ENCODE measurements at places on chromosomes 6 and 20. TPM values are rescaled to one million over a fixed set of nuclear protein-coding genes. Genes with fewer than 3 reads are reported as not detected.

- H3K36me3 ChIP-seq = no peaks in the 10 kb centered on the region
- H3K4me3 ChIP-seq = no peak overlapping the region
- DNase-seq = no peak
- no peak overlapping the region for H3K27ac ChIP-seq
- H3K4me1 ChIP-seq = no peaks in the 10 kb centered on the region
Measured at GRCh38 chr20:25160467-25160866, 35.0 kb upstream of the ENTPD6 start.

- peaks cover 5% of the 10 kb centered on the region for H3K27me3 ChIP-seq
- H3K4me3 ChIP-seq = no peak overlapping the region
- H3K27ac ChIP-seq = no peak overlapping the region
- H3K36me3 ChIP-seq = no peaks in the 10 kb centered on the region
- no peak for DNase-seq
Measured at GRCh38 chr20:48912065-48912464, 9.4 kb upstream of the ARFGEF2 start.

GRCh38 chr20:44187054-44187771, at the start of gene JPH2:
Gene JPH2 (minus strand): TSS chr20:44187188. CDS start chr20:44186705, 483 bp downstream.
- peaks cover 14% of the 10 kb centered on the region for H3K4me1 ChIP-seq
- H3K36me3 ChIP-seq = no peaks in the 10 kb centered on the region
- no peaks in the 10 kb centered on the region for H3K27me3 ChIP-seq
- peak within 1 kb of the TSS; percentile 42 for H3K4me3 ChIP-seq

- H3K36me3 ChIP-seq = no peaks in the 10 kb centered on the region
- H3K27ac ChIP-seq = no peak overlapping the region
- H3K27me3 ChIP-seq = no peaks in the 10 kb centered on the region
- no peaks in the 10 kb centered on the region for H3K4me1 ChIP-seq
- H3K4me3 ChIP-seq = no peak overlapping the region
Measured at GRCh38 chr6:125245109-125245508, 56.7 kb downstream of the HDDC2 start.

GRCh38 chr20:64042054-64042781, 6.2 kb downstream of the C20orf204 start:
- no peak overlapping the region for H3K27ac ChIP-seq
- H3K4me3 ChIP-seq = peak overlapping the region; percentile 38
- no peak for DNase-seq
- H3K36me3 ChIP-seq = no peaks in the 10 kb centered on the region

GRCh38 chr6:2969549-2969948, 1.8 kb downstream of the SERPINB6 start:
- H3K4me3 ChIP-seq = no peak overlapping the region
- peak overlapping the region; percentile 24 for H3K27ac ChIP-seq
- H3K4me1 ChIP-seq = no peaks in the 10 kb centered on the region
- no peak for DNase-seq
- no peaks in the 10 kb centered on the region for H3K36me3 ChIP-seq

OR14J1 gene
- total RNA-seq = not detected

GRCh38 chr6:36962874-36963273, 8.3 kb downstream of the PI16 start:
- H3K4me3 ChIP-seq = no peak overlapping the region
- H3K36me3 ChIP-seq = peaks cover 5% of the 10 kb centered on the region
- peak; percentile 57 for DNase-seq
- no peaks in the 10 kb centered on the region for H3K4me1 ChIP-seq

BPIFB1 gene
- total RNA-seq = not detected

GRCh38 chr6:100078509-100078908, 84.5 kb upstream of the MCHR2 start:
- H3K4me1 ChIP-seq = no peaks in the 10 kb centered on the region
- no peak overlapping the region for H3K27ac ChIP-seq
- no peaks in the 10 kb centered on the region for H3K27me3 ChIP-seq

DNA sequence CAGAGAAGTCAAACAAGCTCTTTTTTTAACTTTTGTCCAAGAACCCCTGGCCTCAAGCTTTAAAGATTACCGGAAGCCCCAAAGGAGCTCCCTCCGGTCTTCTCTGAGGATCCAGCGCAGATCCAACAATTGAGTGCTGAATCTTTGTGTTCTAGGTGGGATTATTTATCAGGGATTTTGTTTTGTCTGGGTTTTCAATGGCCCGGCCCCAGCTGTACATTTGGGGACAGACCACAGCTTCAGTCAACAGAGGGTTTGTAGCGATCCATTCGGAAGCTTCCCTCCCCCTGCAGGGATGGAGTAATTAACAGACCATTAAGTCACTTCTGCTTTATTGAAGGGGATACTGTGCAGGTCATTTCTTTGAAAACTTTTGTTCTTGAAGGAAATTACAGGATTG, 7.8 kb downstream of the OLIG3 start:
- no peak overlapping the region for H3K27ac ChIP-seq
- DNase-seq = no peak
- H3K4me3 ChIP-seq = no peak overlapping the region
- H3K36me3 ChIP-seq = no peaks in the 10 kb centered on the region
- no peaks in the 10 kb centered on the region for H3K4me1 ChIP-seq

CLPSL2 gene
- not detected for total RNA-seq

DNA sequence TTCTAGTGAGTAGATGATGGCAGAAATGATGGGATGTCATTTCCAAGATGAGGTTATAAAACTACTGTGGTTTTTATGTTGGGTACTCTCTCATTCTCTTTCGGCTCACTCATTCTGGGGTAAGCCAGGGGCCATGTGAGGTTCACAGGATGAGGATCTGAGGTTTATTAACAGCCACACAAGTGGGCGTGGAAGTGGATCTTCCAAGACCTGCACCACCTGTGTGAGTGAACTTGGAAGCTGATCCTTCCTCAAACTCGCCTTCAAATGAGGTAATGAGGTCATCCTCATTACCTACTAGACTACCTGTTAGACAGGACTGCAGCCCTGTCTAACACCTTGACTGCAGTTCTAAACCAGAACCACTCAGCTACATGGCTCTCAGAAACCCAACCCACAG, 45.1 kb upstream of the TAGAP start:
- H3K4me1 ChIP-seq = no peaks in the 10 kb centered on the region
- H3K4me3 ChIP-seq = no peak overlapping the region
- H3K27ac ChIP-seq = no peak overlapping the region
- DNase-seq = no peak
- no peaks in the 10 kb centered on the region for H3K27me3 ChIP-seq

TMEM170B gene
- 4.5 TPM for total RNA-seq

- H3K27ac ChIP-seq = no peak overlapping the region
- H3K4me3 ChIP-seq = no peak overlapping the region
- DNase-seq = peak; percentile 59
- no peaks in the 10 kb centered on the region for H3K4me1 ChIP-seq
- no peaks in the 10 kb centered on the region for H3K36me3 ChIP-seq
Measured at GRCh38 chr6:112372226-112372806, 25.2 kb downstream of the RFPL4B start.

LY6G6C gene
- not detected for total RNA-seq

PPIL6 gene
- total RNA-seq = 8.5 TPM

SLC17A5 gene
- total RNA-seq = 21.6 TPM

SCRT2 gene
- not detected for total RNA-seq

- H3K4me3 ChIP-seq = no peak overlapping the region
- DNase-seq = peak; percentile 46
- no peaks in the 10 kb centered on the region for H3K27me3 ChIP-seq
Measured at GRCh38 chr6:87909849-87910248, 137.8 kb upstream of the SPACA1 start.

GRCh38 chr6:21915707-21916260, 322.2 kb downstream of the SOX4 start:
- DNase-seq = peak; percentile 83
- H3K27me3 ChIP-seq = no peaks in the 10 kb centered on the region
- H3K36me3 ChIP-seq = no peaks in the 10 kb centered on the region
- H3K4me1 ChIP-seq = peaks cover 7% of the 10 kb centered on the region
- H3K4me3 ChIP-seq = peak overlapping the region; percentile 34
- no peak overlapping the region for H3K27ac ChIP-seq
